ENCODE measurements at places on chromosomes 13 and 19. TPM values are rescaled to one million over a fixed set of nuclear protein-coding genes. Genes with fewer than 3 reads are reported as not detected.

GRCh38 chr19:47446534-47447469, 24.9 kb downstream of the SLC8A2 start:
- ATAC-seq = peak; percentile 21

DNA sequence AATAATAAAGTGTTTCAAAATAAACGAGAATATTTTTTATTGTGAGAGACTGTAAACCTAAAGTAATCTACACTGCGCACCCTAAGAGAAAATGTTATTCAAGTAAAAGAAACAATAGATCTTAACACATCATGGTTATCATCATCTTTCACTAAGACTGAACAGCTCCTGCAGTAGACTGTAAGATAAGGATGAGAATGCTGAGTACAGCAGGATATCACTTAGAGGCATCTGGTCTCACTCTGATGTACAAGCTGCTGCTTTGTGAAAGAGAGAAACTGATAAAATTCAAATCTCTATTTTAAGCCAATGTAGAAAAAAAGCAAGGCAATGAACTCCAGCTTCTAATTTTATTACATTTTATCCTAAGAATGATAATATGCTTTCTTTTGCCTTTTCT, 261.7 kb upstream of the HTR2A start:
- ATAC-seq = no peak

DNA sequence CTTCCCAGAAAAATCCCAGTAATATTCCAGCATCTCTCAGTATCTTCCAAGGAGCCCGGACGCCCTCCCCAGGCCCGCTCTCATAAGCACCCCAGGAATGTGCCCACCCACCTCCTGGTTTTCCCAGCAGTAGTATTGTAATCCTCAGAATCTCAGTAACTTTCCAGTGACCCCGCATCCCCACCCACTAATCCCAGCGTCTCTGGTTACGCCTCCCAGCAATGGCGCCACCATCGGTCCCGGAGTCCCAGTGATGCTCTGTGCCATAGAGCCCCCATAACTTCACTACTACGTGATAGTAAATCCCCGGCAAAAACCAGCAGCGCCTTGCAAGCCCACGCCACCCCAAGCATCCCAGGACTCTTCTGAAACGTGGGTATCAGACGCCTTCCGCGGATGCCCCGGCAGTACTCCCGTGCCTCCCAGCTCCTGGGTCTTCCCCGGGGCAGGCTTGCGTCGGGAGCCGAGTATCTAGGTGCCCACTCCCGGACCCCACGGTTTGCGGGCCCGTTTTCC, 928 bp upstream of the PNPLA6 start:
- ATAC-seq = peak; percentile 22

DNA sequence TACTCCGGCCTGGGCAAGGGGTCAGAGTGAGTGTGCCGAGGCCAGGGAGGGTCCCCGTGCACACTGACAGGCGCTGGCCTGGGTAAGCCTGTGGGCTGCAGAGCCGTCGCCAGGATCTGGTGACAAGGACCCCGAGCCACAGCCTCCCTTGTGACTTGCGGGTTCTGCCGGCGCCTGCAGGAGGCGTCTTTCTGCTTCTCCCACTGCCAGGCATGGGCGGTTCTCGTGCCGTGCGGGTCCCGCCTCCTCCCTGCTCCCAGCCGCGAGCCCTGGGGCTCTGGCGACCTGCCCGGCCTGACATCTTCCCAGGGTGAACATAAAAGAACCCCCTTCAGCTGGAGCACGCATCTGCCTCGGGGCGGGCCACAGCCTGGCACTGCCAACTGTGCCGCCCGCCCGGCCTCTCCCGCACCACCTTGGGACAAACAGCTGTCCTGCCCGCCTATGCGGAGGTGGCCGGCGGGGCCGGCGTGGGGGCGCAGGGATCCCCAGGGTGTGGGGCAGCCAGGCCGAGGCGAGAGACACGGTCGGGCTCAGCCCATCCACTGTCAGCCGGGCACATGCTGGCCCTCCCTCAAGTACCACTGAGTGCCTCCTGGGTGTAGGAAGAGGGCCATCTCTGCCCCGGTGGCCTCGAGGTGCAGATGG, 1.5 kb upstream of the HCN2 start:
- peak; percentile 59 for ATAC-seq

Gene CTU1
- total RNA-seq = 7.0 TPM

Gene CSNK1A1L
- total RNA-seq = not detected

Gene ACER1
- total RNA-seq = not detected

Gene RNF6
- 38.9 TPM for total RNA-seq

Gene ZNF8
- 3.7 TPM for total RNA-seq

Gene SEMA6B
- not detected for total RNA-seq

All from activated T-helper 17 cell treated with anti-CD3 and anti-CD28 coated beads, Interleukin-2, amount 50 U/mL, for 72 hours (primary cell).